Thoracic aorta (tissue), 2 donors: ENCODE measurements at places on chromosomes 2 and 18. TPM values are rescaled to one million over a fixed set of nuclear protein-coding genes. Genes with fewer than 3 reads are reported as not detected.

Gene MLPH
- 2.0 TPM for total RNA-seq

Gene RBKS
- 3.1 TPM for total RNA-seq

Gene HDLBP
- total RNA-seq = 404 TPM

Gene CRYGD
- total RNA-seq = not detected

Gene MARCHF4
- not detected for total RNA-seq

Gene ARHGEF33
- 0.41 TPM for total RNA-seq

Gene LIMS4
- 24.6 TPM for total RNA-seq

Gene STAMBP
- 34.4 TPM for total RNA-seq

Gene LYPD1
- total RNA-seq = not detected

Gene TDRD15
- total RNA-seq = 0.14 TPM

Gene IL36G
- total RNA-seq = not detected

Gene C2orf76
- 6.5 TPM for total RNA-seq

Gene PID1
- total RNA-seq = 109 TPM

Gene IL1A
- 0.56 TPM for total RNA-seq

Gene HES6
- 12.3 TPM for total RNA-seq

Gene PLCD4
- 1.6 TPM for total RNA-seq

Gene C1QL2
- not detected for total RNA-seq

Gene SERPINB10
- total RNA-seq = not detected

Gene RND3
- 27.9 TPM for total RNA-seq

Gene AOX1
- total RNA-seq = 56.1 TPM

Gene MDH1B
- not detected for total RNA-seq

Gene ANKRD29
- total RNA-seq = 15.7 TPM

Gene CDK5R2
- not detected for total RNA-seq

Gene EDAR
- not detected for total RNA-seq
